Pulmonary artery endothelial cell (primary cell): ENCODE measurements at places on chromosomes 7 and 10. TPM values are rescaled to one million over a fixed set of nuclear protein-coding genes. Genes with fewer than 3 reads are reported as not detected.

ADCY1 gene
- total RNA-seq, result 0.26 and 0.32 TPM in 2 replicates

LIPK gene
- not detected in 2 replicates for total RNA-seq

CYP2C19 gene
- 0.07 TPM in 1 of 2 replicates, not detected in the other for total RNA-seq

MMRN2 gene
- total RNA-seq, result 355 and 372 TPM in 2 replicates

CCT6A gene
- 394 and 428 TPM in 2 replicates for total RNA-seq

FOXI2 gene
- total RNA-seq, result not detected in 2 replicates

POT1 gene
- 37.2 and 42.7 TPM in 2 replicates for total RNA-seq

ANKRD22 gene
- total RNA-seq, result not detected in 2 replicates

COPG2 gene
- total RNA-seq, result 12.4 and 22.2 TPM in 2 replicates

STRIP2 gene
- total RNA-seq, result 6.6 and 17.8 TPM in 2 replicates

PLEKHS1 gene
- not detected in 2 replicates for total RNA-seq

CLDN4 gene
- 0.07 TPM in 2 replicates for total RNA-seq

NKX2-3 gene
- total RNA-seq, result 0.07 TPM in 1 of 2 replicates, not detected in the other

IGFBP3 gene
- total RNA-seq, result 10.2 and 15.5 TPM in 2 replicates

FBXL13 gene
- total RNA-seq, result 0.73 and 3.0 TPM in 2 replicates

GATAD1 gene
- total RNA-seq, result 16.0 and 17.7 TPM in 2 replicates
